Adrenal gland (tissue), 19 donors: ENCODE measurements at places on chromosomes 5 and 9.
A peak's percentile ranks its signal among the peaks of the same experiment; 100 is the strongest.

GRCh38 chr9:104556830-104557634 is 11.9 kb upstream of the OR13C8 start:
- no peak for DNase-seq

- no peak for DNase-seq
These were observed 6.9 kb downstream of the MRPS2 start for GRCh38 chr9:135507104-135508035.

DNA sequence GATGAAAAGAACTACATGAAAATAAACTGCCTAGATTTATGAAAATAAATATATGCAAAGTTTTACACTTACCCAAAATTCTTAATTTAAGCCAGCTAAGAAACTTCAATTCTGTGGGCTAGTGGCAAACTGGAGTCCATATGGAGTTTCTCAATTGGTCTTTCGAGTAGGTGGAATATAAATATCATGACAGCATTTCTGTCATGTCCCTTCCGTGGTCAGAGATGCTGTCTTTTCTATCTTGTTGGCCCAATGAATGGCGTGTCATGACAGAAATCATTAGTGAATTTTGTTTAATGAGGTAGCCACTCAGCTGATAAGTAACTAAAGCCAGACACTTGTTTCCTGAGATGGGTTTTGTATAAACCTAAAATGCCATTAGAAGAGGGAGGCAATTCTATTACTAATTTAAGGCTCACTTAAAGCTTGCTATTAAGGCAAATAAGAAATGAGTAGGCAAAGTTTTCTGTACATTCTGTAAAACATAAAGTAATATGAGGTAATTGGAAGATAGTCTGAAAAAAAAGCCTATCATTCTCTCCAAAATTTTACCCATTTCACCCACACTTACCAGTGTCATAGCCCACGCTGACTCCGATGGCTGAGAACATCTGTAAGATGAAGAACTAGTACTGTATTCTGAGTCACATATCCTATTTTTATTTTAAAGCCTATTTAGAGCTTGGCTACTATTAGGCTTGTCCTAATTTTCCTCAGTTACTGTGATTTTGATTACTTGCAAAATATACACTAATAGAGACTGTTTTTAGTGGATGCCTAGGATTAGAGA is 419.3 kb upstream of the MEF2C start:
- DNase-seq = no peak

DNA sequence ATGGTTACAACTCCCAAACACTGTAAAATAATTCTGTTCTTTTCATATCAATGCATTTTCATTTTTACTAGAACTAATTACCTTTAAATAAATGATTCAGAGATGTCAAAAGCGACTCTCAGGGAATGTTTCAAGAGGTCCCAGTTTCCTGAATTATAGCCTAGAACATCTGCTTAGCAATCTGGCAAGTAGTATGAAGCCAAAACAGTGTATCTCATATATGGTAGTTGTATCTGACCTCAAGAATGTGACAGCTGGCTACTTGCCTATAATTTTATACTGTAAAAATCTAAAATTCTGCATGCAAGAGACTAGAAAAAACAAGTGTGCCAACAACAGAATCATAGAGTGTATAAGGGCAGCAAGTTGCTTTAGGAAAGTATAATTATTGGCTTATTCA is 187.7 kb upstream of the POU5F2 start:
- DNase-seq = no peak

DNA sequence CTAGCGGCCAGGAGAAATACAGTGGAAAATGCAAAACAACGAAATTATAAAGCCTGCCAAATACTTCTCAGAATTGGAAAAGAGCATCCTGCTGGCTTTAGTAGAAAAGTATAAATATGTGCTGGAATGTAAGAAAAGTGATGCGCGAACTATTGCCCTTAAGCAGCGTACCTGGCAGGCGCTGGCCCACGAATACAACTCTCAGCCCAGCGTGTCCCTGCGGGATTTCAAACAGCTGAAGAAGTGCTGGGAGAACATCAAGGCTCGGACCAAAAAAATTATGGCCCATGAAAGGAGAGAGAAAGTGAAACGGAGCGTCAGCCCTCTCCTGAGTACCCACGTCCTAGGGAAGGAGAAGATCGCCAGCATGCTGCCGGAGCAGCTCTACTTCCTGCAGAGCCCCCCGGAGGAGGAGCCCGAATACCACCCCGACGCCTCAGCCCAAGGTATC is 15.0 kb downstream of the MSANTD3 start:
- DNase-seq = no peak

DNA sequence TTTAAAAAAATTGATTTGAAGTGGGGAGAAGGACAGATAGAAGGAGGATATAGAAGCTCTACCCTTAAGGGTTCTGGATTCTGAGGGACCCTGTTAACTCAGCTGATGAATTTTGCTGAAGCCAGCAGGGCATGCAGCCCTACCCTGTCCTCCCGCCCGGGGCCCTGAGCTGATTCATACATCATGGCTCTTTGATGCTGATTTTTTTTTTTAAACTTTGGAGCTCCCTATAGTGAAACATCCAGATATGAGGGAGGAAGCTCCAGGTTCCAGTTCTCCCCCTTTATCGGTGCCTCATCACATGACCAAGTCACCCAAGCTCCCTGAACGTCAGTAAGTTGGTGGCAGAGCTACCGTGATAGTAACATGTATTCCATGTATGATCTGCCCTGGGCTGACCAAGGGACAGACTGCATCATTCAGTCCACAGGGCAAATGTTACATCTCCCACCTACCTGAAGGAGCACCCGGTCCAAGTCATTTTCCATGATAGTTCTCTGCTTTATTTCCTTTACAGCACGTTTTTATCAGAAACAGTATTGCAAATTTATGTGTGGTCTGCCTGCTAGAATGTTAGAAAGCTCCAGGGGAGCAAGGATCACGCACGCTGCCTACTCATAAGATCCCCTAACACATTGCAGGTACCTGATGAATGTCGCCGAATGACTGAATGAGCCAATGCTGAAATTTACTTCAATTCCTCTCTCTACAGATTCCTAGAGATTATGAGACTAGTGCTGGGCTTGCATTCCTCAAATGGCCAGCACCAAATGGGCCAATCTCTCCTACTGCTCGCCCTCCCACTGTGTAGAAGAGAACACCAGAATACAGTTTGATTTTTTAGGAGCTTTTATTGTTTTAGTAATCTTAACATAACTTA is 25.9 kb downstream of the SPARC start:
- DNase-seq = no peak

DNA sequence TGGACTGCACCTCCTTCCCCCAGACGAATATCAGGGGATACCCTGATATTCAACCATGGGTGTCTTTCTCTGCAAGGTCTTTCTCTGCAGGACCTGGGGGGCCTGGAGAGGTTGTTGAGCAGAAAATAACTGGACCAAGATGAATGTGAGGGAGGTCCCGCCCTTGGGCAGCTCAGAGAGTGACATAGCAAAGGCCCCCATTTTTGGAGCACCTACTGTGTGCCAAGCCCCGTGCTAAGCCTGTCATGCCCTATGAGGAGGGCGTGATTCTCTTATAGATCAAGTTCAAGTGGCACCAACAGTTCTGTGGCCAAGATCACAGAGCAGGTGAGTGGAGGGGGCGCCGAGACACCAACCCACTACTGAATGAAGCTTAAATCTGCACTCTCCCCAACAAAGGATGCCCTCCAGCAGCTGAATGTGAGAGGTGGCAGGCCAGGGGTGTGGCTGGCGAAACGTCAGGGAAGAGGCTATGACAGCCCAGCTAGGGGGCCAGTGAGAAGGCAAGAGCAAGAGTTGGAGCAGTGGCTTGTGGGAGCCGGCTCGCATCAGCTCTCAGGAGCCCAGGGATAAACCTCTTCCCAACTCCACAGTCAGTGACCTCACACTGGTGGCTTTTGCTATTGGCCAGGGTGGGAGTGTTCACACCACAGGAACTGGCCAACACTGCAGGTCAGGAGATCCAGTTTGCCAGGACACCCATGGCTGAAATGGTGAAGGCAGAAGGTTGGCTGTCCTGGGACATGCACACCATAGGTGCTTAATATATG is 5.3 kb downstream of the SARDH start:
- peak; percentile 6 for DNase-seq

GRCh38 chr5:155711882-155712281 is 615.1 kb upstream of the SGCD start:
- no peak for DNase-seq
